ENCODE measurements at places on chromosomes 7 and 10.

- no peak for DNase-seq
Measured at GRCh38 chr7:106485031-106485551, 175.9 kb downstream of the CCDC71L start.

GRCh38 chr10:68721673-68722335 is 765 bp downstream of the CCAR1 start:
- no peak for DNase-seq

GRCh38 chr7:139232377-139232717 is 1.3 kb downstream of the UBN2 start:
- no peak for DNase-seq

DNA sequence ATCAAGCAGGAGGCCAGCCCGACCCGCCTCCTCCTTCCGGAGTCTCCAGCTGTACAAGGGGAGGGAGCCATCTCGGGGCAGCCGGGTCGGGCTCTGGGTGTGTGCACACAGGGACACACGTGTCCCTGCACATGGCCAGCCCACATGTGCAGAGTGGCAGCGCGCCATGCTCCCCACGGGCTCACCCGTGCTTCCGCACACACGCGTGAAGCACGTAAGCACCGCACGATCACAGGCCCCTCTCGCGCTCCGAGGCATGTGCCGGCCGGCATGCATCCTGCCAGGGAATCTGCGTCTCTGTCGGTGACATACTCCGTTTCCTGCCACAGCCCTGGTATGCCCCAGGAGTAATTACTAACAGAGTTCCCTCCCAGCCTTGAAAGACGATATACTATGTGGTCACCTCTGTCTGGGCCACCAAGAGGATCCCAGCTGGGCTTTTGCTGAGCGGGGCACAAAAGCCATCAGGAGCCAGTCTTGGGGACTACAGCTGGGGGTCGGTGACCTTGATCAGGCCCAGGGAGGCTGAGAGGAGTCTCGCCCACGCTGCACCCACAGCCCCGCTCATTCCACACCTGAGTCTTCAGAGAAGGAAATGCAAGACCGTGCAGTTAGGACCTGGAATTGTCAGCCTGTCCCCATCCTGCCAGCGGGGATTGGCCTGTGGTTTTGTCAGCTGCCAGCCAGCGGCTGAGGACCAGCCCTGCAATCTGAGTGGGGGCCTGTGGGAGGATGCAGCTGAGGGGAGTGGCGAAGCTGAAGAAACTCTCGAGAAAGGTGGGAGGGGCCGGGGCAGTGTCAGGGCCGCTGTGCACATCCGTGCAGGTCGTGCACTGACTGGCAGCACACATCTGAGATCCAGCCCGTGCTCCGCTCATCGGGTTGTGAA is 11.0 kb upstream of the LFNG start:
- no peak for DNase-seq

DNA sequence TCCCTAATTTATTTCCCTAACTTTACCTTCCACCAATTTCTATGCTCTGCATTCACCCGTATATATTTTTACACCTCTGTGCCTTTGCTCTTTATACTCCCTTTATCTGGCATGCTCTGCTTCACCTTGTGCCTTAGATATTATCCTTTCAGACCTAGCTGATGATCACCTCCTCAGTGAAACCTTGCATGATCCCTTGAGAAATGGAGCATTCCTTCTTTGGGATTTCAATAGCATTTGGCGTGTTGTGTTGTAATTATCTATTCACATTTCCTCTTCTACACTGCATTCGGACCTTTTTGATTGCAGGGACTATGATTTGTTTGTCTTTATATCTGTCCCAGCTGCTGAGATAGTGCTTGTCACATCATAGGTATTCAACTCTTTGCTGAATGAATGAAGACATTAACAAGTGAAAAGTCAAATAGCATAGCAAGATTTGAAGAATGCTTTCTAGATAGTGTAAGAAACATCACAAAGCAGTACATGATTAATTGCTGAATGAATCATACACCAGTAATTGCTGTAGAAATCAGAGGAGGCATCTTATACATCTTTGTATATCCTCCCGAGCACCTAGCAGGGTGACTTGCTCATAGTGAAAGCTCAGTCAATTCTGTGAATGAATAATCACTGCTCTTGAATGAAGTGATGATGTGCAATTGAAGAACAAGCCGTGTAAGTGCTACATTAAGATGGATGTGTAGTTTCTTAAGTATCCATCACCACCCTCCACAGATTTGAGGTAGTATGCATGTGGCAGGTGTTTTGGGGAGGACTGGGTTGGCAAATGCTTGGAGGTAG is 2.0 kb upstream of the TM9SF3 start:
- no peak for DNase-seq

DNA sequence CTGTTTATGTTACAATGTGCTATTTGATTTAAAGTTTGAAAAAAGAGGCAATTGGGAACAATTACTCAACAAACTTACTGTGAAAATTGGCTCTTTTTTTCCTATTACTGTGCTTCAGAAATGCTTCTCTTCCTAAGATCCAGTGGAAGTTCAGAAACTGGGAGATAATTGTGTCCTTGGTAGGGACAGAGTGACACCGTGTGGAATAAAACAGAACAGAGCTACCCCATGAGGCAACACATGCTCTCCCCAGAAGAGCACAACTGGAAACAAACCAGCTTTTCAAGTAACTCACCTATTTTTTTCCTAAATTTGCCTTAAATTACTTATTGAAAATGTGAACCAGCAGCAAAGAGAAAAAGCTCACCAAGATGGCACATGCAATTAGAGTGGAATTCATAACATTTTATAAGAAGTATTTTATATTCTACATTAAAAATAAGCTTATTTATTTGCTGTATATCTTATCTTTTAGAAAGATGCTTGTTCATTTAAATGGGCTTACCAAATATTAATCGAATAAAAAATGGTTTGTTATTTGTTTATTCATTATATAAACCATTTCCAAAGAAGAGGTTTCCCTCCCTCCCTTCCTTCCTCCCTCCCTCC is 346.1 kb upstream of the ANKRD30A start:
- DNase-seq: peak; percentile 2

DNA sequence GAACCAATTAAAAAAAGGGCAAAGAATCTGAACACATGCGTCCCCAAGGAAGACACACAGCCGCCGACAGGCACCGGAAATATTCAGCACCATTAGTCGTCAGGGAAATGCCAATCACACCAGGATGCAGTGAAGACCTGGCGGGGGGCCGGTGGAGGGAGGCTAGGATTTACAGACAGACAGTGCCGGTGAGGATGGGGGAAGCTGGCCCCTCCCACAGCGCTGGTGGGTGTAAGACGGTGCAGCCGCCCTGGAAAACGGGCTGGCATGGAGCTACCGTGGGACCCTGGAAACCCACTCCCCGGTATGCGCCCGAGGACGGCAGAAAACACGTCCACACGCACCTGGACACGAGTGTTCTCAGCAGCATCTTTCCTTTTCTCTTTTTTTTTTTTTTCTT is 4.8 kb upstream of the ADAP1 start:
- DNase-seq: no peak

GRCh38 chr7:150453892-150454291 is 3.5 kb downstream of the GIMAP8 start:
- DNase-seq: no peak

GRCh38 chr7:134462337-134462925 is 3.5 kb upstream of the AKR1B1 start:
- DNase-seq: no peak

DNA sequence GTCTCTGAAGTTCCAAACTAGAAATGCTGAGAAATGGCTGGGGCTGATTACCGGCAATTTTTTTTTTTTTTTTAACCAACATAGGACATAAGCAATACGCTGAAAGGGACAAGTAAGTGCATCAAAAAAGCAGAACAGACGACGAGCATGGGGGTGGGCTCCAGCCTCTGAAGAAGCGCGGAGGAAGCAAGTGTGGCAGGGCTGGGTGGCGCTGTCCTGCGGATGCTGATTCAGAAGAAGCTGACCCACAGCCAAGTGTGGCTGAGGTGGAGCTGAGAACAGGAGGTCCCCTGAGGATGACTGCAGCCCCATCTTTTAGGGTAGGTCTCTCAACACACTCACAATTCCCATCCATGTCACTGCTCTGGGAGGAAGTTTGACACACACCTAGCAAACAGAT is 65.6 kb downstream of the CTBP2 start:
- DNase-seq: peak; percentile 36

DNA sequence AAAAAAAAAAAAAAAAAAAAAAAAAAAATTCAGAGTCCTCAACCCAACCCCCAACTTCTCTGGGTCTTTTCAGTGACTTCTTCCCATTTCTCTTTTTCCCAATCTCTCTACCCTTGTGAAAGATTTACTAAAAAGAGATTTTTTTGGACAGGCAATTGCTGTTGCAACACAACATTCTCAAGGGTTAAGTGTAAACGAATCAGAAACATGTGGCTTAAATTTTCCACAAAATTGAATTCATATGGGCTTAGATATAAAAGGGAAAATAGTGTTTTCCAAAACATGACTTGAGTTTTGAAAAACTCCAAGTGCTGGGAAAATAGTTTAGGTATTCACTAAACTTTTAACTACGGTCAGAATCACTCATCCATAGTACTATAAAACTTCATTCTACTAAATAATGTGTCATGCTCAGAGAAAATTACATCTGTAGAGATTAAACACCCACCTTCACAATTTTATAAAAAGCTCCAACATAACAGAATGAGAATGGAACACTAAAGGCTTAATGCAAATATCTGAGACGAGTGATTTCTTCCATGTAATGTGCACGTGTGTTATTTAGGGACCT is 643.1 kb downstream of the PARD3 start:
- no peak for DNase-seq

DNA sequence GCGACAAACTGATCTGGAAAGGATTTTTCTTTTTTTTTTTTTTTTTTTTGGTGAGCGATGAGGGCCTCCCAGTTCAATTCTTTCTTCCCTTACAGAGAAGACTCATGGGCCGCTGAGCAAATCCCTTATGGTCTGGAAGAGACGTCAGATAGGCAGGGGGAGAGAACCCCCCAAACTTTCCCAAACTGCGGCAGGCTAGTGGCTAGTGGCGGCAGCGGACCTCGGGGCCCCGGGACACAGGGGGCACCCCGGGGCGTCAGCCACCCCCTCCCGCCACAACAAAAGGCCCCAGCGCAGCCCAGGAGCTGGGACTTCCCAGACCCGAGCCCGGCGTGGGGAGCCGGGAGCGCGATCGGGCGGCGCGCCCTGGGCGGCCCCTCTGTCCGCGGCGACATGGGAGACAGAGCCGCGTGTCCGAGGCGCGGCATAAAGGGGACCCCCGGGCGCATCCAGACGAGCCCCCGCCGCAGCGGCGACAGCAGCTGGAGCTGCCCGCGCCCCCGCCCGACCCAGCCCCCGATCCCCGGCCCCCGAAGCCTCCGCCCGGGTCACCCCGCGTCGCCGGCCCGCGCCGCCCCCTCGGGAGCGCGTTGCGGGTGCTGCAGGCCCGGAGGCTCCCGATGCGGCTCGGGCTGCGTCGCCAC is 755 bp downstream of the FAM171A1 start:
- no peak for DNase-seq

DNA sequence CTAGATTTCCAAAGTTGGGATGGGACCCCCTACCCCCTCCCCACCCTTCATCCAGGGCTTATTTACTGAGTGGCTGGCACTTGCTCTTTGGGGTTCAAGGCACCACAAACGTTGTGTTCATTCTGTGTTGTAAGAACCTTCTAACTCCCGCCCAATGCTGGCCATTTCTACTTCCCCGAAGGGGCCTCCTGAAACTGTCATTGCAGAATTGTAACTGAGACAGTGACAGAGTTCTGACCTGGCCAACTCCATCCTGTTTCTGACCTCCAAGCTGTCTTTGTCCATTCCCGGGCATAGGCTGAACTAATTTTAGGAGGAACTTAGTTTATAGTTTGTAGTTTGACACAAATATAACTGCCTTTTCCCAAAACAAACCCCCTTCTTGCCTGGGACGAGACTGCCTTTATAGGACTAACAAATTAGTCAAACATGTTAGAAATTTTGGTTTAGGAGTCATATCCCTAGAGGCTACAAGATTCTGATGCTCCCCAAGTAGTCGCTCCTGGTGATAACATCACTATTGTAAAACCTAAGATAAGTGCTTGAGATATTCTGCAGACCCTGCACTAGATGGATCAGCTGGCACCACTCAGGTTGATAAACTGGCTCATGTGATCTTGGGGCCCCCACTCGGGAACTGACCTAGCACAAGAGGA is 34.8 kb upstream of the ZMIZ2 start:
- DNase-seq: peak; percentile 11

DNA sequence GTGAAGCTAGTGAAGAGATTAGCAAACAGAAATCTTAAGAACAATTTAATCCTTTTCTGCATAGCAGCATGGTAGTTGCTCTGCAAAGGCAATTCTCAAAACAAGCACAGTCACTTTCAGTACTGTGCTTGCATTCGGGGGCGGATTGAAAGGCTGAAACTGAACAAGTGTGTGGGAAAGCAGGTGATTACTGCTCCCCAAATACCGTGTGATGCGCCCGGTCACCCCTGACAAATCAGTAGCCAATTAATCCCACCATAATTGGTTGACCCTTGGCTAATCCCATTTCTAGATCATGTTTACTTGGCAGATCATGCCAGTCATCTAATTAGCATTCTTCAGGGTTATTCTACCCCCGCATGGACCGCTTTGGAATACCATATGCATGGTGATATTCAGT is 76.5 kb upstream of the ADRB1 start:
- DNase-seq: no peak

Data from inflammatory macrophage treated with lipopolysaccharide for 1 hour (primary cell).